Skin of body (tissue), 3 donors: ENCODE measurements at places on chromosomes 1 and 21. TPM values are rescaled to one million over a fixed set of nuclear protein-coding genes. Genes with fewer than 3 reads are reported as not detected.

GRCh38 chr1:240426051-240426450 lies 185.9 kb downstream of the GREM2 start:
- peak; percentile 42 for DNase-seq

The NGF gene
- 4.1 TPM for total RNA-seq

DNA sequence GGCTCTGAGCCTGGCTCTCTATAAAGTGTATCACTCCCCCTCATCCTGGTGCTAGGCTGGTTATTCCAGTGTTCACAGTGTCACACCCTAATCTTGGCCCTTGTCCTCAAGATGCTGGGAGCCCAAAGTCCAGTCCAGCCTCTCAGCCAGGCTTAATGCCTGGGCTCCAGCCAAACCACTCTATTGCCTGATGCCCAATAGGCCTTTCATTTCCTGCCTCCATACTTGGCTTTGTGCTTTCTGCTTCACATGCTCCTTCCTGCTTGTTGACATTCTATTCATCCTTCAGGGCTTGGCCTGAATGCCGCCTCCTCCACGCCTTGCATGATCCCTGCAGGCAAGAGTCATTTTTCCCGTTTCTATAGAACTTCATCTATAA lies 1.7 kb downstream of the KLHDC8A start:
- DNase-seq, result no peak

DNA sequence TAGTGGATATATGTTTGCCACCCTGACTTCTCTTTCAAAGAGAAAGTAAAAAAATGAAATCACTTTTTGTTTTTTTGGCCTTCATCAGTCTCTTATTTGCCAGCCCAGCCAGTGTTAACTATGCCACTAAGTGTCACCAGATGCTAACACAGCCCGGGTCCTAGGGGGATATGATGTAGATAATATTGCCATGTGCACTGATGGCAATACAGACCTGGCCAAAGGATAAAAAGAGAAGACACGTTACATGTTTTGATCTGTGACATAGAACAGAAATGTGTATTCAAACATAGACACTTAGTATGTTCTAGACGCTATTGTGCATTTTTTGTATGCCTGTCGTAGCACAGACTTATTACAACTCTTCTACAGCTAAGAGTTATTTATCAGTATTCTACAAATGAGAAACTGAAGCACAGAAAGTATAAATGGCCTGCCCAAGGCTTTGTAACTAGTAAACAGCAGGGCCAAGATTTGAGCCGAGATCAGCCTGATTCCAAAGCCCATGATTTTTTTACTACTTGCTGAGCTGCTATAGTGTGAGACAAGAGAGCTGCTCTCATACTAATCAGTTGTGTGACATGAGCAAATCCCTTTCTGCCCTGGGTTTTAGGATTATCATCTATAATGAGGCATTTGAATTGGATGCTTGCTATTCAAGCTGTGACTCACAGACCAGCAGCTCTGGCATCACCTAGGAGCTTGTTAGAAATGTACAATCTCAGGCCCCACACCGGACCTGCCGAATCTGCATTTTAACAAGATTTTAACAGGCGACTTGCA lies 6.3 kb downstream of the LRRC53 start:
- DNase-seq, result no peak

DNA sequence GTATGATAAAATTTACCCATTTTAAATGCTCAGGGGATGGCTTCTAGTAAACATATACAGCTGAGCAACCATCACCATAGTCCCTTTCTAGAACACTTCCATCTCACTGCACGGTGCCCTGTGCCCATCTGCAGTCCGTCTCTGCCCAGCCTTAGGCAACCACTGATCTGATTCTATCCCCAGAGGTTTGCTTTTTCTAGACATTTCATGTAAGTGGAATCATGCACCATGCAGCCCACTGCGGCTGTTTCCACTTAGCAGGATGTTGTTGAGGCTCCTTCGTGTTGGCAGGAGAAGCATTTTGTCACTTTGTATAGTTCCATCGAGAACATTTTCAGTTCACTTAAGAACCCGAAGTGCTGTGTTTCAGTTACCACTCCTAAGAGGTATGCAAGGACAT lies 27.8 kb upstream of the VAMP3 start:
- DNase-seq, result peak; percentile 43

DNA sequence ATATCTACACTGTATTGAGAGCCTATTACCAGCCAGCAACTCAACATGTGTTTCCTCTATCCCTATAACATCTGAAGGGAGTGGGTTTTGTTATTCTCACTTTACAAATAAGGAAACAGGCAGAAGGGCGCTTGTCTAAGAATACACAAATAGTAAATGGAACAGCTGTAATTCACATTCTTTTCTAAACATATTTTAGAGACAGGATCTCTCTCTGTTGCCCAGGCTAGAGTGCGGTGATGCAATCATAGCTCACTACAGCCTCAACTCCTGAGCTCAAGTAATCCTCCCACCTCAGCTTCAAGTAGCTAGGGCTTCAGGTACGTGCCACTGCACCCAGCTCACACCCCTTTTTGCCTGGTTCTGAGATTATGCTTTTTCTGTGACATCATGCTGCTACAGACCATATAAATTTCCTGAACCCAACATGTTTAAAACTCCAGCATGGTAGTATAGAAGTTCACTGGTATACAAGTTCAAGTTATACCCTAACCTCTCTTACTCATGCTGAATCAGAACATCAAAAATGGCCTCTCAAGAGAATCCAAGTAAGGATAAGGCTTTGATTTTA lies 8.6 kb upstream of the TACSTD2 start:
- DNase-seq, result no peak

GRCh38 chr1:60449876-60450275 lies 376.3 kb upstream of the C1orf87 start:
- no peak for DNase-seq

GRCh38 chr1:16088351-16088911 lies 15.0 kb upstream of the FAM131C start:
- no peak for DNase-seq

The FMO3 gene
- not detected for total RNA-seq

- no peak for DNase-seq
Measured at GRCh38 chr21:44556879-44557278, 1.7 kb downstream of the KRTAP10-3 start.

The ILF2 gene
- total RNA-seq, result 134 TPM

DNA sequence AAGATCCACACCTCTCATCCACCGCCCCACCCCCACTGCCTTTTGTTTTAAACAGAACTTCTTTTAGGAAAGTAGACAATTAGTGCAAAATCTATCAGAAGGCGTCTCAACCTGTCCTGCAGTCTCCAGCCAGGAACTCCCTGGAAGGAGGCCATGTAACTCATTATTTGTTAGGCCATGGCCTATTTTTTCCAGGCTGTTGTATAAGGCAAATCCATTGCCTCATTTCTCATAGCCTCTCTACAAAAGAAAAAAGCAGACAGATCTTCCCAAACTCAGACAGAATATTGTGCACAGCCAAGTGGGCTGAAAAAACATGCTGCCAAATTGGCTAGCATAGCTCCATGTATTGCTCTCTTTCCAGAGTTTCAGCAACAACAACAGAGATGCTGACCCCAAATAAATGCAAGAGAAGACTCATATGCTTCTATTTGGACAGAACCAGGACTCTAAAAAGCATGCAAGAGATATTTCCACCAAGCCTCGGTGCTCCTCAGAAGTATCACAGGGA lies 770.7 kb upstream of the CXADR start:
- peak; percentile 29 for DNase-seq

GRCh38 chr1:30914931-30915330 lies 6.4 kb upstream of the SDC3 start:
- no peak for DNase-seq

The L1TD1 gene
- 1.5 TPM for total RNA-seq

DNA sequence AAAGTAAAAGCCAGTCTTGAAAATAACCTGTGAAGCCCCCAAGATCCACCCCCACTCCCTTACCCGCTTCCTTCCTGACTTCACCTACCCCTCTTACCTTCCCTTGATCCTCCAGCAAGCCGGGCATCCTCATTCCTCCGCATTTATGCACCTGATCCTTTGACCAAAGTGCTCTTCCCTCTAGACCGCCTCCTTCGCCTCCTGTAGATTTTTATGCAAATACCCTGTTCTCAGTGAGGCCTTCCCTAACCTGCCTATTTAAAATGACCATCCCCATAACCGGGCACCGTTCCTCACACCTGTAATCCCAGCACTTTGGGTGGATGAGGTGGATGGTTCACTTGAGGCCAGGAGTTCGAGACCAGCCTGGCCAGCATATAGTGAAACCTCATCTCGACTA lies 1.1 kb upstream of the NENF start:
- no peak for DNase-seq

- DNase-seq, result peak; percentile 50
Measured at GRCh38 chr1:213244664-213245091, 193.6 kb downstream of the RPS6KC1 start.

- no peak for DNase-seq
Measured at GRCh38 chr1:9890224-9890731, 19.8 kb downstream of the CTNNBIP1 start.

DNA sequence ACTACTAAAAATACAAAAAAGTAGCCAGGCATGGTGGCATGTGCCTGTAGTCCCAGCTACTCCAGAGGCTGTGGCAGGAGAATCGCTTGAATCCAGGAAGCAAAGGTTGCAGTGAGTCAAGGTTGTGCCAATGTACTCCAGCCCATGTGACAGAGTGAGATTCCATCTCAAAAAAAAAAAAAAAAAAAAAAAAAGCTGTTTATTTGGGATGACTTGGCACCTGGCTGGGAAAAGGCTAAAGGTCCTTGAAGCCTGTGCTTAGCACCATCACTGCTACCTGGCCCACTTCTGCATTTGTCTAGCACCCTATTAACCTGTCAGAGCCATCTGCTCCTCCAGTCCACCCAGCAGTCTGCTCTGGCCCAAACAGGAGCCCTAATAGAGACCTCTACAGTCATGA lies 25.0 kb downstream of the PRDX6 start:
- DNase-seq, result no peak

DNA sequence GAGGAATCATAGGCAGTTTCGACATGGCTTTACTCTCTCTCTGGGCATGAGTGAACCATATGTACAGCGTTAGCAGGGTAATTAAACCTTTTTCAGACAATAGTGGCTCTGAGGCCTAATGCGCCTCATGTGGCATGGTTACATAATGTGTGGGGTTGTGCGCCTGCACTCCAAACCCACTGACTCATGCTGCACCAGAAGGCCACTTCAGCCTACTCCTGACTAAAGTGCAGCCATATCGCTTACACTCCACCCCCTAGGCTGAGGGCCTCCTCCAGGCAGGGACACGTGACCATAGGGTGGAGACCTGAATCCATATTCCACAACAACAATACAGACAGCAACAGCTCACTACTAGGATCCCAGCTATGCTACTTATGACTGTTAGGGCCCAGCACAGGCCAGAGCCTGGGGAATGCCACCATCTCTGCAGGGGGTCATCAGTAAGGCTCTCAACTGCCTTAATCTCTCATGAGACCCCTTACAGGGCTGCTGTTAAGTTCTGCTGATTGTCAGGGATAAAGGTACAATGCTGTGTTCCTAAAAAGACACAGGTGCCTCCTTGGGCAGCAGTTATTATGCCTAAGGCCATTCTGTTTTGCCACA lies 13.4 kb upstream of the ODF2L start:
- no peak for DNase-seq

The NMNAT2 gene
- total RNA-seq, result 0.79 TPM

GRCh38 chr21:42236693-42237092 lies 17.8 kb downstream of the ABCG1 start:
- DNase-seq, result no peak

DNA sequence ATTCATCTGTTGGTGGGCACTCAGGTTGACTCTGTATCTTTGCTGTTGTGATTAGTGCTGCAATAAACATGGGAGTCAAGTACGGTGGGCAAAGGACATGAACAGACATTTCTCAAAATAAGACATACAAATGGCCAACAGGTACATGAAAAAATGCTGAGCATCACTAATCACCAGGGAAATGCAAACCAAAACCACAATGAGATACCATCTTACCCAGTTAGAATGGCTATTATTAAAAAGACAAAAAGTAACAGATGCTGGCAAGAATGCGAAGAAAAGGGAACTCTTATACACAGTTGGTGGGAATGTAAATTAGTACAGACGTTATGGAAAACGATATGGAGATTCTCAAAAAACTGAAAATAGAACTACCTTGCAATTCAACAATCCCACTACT lies 98.9 kb downstream of the TMEM53 start:
- no peak for DNase-seq
